ENCODE measurements at places on chromosomes 4 and X.

- peaks cover 5% of the 10 kb centered on the region for H3K4me1 ChIP-seq
- no peak for DNase-seq
- H3K27ac ChIP-seq = no peak overlapping the region
- H3K36me3 ChIP-seq = peaks cover 3% of the 10 kb centered on the region
- no peak overlapping the region for H3K4me3 ChIP-seq
- peaks cover 10% of the 10 kb centered on the region for H3K27me3 ChIP-seq
These were observed 28.6 kb downstream of the PLRG1 start for GRCh38 chr4:154521607-154522006.

- H3K4me1 ChIP-seq = no peaks in the 10 kb centered on the region
- H3K27ac ChIP-seq = no peak overlapping the region
- H3K36me3 ChIP-seq = no peaks in the 10 kb centered on the region
- no peaks in the 10 kb centered on the region for H3K27me3 ChIP-seq
These were observed 730.2 kb downstream of the KCTD8 start for GRCh38 chr4:43718369-43718768.

- H3K27ac ChIP-seq = no peak overlapping the region
- no peak overlapping the region for H3K4me3 ChIP-seq
- peaks cover 15% of the 10 kb centered on the region for H3K4me1 ChIP-seq
- no peaks in the 10 kb centered on the region for H3K27me3 ChIP-seq
These were observed 41.7 kb downstream of the SEPTIN11 start for GRCh38 chr4:76991161-76991660.

- no peak for DNase-seq
- H3K27ac ChIP-seq = no peak overlapping the region
- no peaks in the 10 kb centered on the region for H3K36me3 ChIP-seq
- no peak overlapping the region for H3K4me3 ChIP-seq
- no peaks in the 10 kb centered on the region for H3K4me1 ChIP-seq
These were observed 1341.5 kb upstream of the IGFBP7 start for GRCh38 chr4:58451707-58452106.

- DNase-seq = no peak
- no peak overlapping the region for H3K27ac ChIP-seq
- H3K4me3 ChIP-seq = no peak overlapping the region
- no peaks in the 10 kb centered on the region for H3K27me3 ChIP-seq
These were observed 28.7 kb downstream of the S100G start for GRCh38 chrX:16678689-16679088.

DNA sequence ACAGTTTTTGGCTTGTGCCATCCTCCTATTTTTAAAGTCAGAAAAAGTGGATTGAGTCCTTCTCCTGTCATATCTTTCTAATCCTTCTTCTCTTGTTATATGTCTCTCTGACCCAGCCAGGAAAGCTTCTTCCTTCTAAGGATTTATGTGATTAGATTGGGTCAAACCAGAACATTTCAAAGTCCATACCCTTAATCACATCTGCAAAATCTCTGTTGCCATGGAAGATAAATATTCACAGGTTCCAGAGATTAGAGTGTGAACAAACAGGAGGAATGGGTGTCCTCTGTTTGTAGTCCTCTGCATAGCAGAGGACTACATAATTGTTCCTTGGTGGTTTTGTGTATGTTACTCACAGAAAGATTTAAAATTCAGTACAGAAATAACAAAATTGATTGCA lies 421.2 kb downstream of the EPHA5 start:
- no peak overlapping the region for H3K4me3 ChIP-seq
- H3K4me1 ChIP-seq = no peaks in the 10 kb centered on the region
- no peaks in the 10 kb centered on the region for H3K36me3 ChIP-seq
- no peak for DNase-seq
- H3K27ac ChIP-seq = no peak overlapping the region

DNA sequence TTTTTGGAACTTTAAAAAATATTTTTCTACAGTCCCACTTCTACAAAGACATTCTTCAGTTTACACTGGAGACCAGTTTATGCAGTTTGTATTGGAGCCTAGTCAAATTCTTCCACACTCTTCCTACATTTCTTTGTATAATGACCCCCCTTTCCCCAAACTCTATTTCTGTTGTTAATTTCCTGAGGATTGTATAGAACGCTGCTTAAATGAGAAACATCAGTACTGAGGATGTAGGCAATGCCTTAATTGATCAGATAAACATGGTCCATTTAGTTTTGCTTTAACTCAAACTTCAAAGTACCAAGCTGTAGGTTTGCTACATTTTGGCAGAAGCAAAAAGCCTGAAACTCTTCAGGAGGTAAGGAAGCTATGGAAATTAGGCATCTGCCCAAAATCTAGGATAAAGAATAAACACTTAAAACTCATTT lies 155.5 kb downstream of the SLC7A11 start:
- H3K27me3 ChIP-seq = peaks cover 2% of the 10 kb centered on the region
- no peak for DNase-seq
- no peaks in the 10 kb centered on the region for H3K36me3 ChIP-seq
- no peak overlapping the region for H3K4me3 ChIP-seq
- H3K27ac ChIP-seq = no peak overlapping the region

GRCh38 chr4:149409146-149409545 lies 406.5 kb downstream of the IQCM start:
- H3K4me3 ChIP-seq = no peak overlapping the region
- DNase-seq = no peak
- H3K27me3 ChIP-seq = no peaks in the 10 kb centered on the region
- no peaks in the 10 kb centered on the region for H3K36me3 ChIP-seq
- H3K27ac ChIP-seq = no peak overlapping the region

- no peaks in the 10 kb centered on the region for H3K36me3 ChIP-seq
- no peak overlapping the region for H3K27ac ChIP-seq
- H3K27me3 ChIP-seq = peaks cover 1% of the 10 kb centered on the region
- H3K4me1 ChIP-seq = no peaks in the 10 kb centered on the region
- H3K4me3 ChIP-seq = no peak overlapping the region
- DNase-seq = no peak
These were observed 104.5 kb upstream of the QRFPR start for GRCh38 chr4:121485190-121485804.

GRCh38 chrX:50448565-50448964 lies 22.1 kb downstream of the DGKK start:
- H3K4me3 ChIP-seq = no peak overlapping the region
- H3K4me1 ChIP-seq = no peaks in the 10 kb centered on the region
- H3K27ac ChIP-seq = no peak overlapping the region
- H3K36me3 ChIP-seq = no peaks in the 10 kb centered on the region

DNA sequence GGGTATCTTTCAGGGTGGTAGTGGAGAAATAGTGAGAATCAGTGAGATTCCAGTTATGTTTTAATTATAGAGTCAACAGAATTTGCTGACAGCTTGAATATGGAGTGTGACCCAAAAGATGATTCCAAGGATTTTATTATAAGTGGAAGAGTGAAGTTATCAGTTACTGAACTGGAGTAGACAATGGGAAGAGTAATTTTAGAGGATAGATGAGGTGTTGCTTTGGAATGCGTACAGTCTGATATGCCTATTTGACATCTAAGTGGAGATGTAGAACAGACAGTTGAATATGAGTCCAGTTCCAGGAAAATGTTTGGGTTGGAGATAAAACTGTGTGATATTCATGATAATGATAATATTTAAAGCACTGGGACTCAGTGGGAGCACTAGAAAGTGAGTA lies 174.2 kb downstream of the MAPK10 start:
- DNase-seq = no peak
- H3K4me3 ChIP-seq = no peak overlapping the region
- H3K27me3 ChIP-seq = no peaks in the 10 kb centered on the region
- no peaks in the 10 kb centered on the region for H3K36me3 ChIP-seq
- H3K4me1 ChIP-seq = no peaks in the 10 kb centered on the region

- H3K36me3 ChIP-seq = no peaks in the 10 kb centered on the region
- H3K4me1 ChIP-seq = no peaks in the 10 kb centered on the region
- DNase-seq = no peak
- H3K4me3 ChIP-seq = no peak overlapping the region
- no peak overlapping the region for H3K27ac ChIP-seq
These were observed 492.9 kb downstream of the INPP4B start for GRCh38 chr4:142353149-142353738.

DNA sequence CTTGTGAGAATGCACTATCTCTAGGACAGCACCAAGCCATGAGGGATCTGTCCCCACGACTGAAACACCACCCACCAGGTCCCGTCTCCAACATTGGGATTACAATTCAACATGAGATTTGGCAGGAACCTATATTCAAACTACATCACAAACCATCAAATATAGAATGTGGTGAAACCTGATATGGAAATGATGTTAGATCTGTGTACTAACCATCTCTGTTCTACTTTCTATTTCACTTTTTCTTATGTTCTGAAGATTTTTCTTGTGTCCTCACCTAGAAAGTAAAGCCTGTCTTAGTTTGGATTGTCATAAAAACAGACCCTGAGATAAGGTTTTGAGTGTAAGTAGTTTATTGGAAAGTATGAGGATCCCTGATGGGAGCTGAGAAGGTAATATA lies 37.8 kb upstream of the TACR3 start:
- no peak for DNase-seq
- no peaks in the 10 kb centered on the region for H3K36me3 ChIP-seq
- no peaks in the 10 kb centered on the region for H3K4me1 ChIP-seq
